ENCODE measurements at places on chromosomes 13 and 19.
A peak's percentile ranks its signal among the peaks of the same experiment; 100 is the strongest.

DNA sequence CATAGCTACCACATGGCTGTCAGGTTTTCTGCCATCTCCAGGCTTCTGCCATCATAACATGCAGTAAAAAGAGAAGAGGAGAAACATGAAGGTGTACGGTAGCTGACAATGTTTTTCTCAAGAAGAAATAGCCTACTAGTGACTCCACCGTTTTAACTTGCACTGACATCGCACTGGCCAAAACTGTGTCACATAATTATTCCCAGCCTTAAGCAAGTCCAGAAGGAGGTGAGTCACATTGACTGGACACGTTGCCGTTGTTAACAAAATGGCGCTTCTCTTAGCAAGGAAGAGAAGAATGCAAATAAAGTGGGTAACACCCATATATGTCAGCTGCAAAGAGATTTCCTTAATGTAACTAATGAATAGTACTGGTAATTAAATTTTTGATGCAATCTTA lies 810.4 kb upstream of the SLC10A2 start:
- no peaks in the 10 kb centered on the region for H3K4me1 ChIP-seq
- DNase-seq = no peak
- H3K27me3 ChIP-seq = no peaks in the 10 kb centered on the region
- no peak overlapping the region for H3K27ac ChIP-seq

DNA sequence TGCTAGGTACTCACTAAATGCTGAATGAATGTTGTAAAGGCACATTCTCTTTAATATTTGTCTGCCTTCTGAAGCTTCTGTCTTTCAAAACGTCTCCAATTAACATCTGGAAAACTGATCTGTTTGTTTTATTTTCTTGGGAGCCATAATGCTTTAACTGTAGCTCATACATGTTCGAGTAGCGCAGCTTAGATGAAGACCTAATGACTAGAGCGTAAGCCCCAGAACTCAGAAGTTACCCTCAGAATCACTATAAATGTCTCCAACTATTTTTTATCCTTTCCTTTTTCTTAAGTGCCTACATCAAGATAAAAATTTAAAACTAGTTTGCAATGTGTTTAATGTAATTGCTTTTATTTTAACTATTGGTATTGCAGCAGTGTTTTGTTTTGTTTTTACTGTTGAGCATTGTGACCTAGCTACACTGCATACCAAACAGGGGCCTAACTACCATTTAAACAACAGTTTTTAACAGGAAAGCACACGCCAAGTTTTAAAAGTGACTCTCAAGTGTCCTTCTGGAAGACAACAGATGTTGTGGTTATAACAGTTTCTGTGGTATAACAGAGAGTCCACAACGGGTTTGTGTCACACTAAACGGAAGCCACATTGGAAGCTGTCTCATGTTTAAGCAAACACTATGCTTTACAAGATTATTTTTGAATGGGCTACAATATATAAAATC lies 42.0 kb downstream of the MRPL57 start:
- no peak overlapping the region for H3K27ac ChIP-seq
- no peaks in the 10 kb centered on the region for H3K4me1 ChIP-seq
- H3K4me3 ChIP-seq = no peak overlapping the region
- H3K36me3 ChIP-seq = no peaks in the 10 kb centered on the region
- DNase-seq = no peak

DNA sequence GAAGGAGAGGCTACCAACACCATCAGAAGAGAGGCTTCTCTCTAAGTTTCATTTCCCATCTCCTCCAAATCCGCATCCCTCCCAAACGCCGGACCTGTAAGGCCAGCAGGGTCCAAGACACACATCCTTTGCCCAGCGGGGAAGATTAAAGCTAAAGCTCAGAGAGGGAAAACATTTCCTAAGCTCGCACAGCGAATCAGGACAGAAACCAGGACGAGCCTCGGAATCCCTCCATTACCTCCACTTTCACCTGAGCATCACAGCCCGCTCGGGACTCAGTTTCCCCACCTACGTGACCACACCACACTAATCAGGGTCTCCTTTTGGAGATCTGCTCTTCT lies 711 bp upstream of the FOSB start:
- no peaks in the 10 kb centered on the region for H3K4me1 ChIP-seq
- H3K4me3 ChIP-seq = peak overlapping the region; percentile 75
- H3K27me3 ChIP-seq = no peaks in the 10 kb centered on the region
- H3K36me3 ChIP-seq = no peaks in the 10 kb centered on the region
- H3K27ac ChIP-seq = no peak overlapping the region
- DNase-seq = no peak

DNA sequence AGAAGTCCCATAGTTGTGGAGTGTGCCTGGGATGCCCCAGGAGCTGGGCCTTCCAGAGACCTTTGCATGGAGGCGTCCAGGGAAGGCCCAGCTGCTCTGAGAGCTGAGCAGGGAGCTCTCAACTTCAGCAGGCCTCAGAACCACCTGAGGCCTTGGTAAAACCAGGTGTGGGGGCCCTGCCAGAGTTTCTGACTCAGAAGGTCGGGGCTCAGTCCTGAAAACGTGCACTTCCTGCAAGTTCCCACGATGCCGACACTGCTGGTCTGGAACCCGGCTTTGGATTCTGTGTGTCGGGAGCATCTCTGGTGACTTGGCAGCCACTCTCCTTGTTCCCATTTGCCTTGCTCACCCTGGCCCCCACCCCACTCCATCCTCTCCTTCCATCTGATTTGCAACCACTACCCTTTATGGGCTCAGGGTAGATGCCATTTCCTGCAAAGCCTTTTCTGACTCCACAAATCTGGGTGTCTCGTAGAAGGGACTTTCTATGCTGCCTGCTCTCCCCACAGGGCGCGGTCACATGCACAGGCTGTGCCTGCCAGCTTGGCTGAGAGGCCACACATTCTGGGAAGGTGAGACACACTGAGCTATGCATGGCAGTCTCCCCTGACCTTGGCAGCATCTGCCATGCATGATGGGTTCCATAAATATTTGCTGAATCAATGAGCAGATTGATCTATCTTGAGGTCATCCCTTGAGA lies 244.7 kb downstream of the COL4A1 start:
- DNase-seq = no peak
- no peak overlapping the region for H3K4me3 ChIP-seq
- no peak overlapping the region for H3K27ac ChIP-seq
- no peaks in the 10 kb centered on the region for H3K4me1 ChIP-seq
- no peaks in the 10 kb centered on the region for H3K36me3 ChIP-seq
- no peaks in the 10 kb centered on the region for H3K27me3 ChIP-seq

Measured in Panc1 (cell line).